ENCODE measurements at places on chromosomes 2 and 18.

DNA sequence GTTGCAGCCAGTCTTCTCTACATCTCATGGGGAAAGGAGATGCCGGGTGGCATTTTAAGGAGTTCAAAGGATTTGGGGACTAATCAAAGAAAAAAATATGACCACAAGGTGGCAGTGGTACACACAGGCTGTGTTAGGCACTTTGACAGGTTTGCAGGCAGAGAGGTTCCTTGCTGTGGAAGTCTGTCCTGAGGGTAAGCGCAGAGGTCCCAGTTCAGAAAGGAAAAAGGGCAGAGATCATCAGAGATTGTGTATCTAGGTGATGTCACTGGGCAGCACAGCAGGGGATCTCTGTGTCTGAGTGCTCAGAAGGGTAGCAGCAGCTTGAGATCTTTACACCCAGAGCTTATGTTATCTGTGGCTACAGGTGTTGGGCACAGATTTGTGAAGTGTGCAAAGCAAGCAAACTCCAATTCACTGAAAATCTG, 231.4 kb downstream of the LRRTM1 start:
- DNase-seq = peak; percentile 49

DNA sequence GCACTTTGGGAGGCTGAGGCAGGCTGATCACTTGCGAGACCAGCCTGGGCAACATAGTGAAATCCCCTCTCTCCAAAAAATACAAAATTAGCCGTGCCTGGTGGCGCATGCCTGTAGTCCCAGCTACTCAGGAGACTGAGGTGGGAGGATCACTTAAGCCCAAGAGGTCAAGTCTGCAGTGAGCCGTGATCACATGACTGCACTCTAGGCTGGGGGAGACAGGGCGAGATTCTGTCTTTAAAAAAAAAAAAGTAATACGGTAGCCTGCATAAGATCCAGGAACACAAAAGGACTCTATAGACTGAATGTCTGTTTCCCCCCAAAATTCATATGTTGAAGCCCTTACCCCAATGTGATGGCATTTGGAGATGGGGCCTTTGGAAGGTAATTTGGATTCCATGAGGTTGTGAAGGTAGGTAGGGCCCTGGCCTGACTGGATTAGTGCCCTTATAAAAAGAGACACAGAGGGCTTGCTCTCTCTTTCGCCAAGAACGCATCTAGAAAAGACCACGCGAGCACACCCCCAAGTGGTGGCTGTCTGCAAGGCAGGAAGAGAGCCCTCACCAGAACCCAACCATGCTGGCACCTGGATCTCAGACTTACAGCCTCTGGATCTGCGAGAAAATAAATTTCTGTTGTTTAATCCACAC, 17.0 kb downstream of the MBOAT2 start:
- DNase-seq = no peak

GRCh38 chr2:237217995-237218616, 132.4 kb downstream of the COPS8 start:
- no peak for DNase-seq

GRCh38 chr2:152564754-152565551, 152.3 kb downstream of the PRPF40A start:
- no peak for DNase-seq

DNA sequence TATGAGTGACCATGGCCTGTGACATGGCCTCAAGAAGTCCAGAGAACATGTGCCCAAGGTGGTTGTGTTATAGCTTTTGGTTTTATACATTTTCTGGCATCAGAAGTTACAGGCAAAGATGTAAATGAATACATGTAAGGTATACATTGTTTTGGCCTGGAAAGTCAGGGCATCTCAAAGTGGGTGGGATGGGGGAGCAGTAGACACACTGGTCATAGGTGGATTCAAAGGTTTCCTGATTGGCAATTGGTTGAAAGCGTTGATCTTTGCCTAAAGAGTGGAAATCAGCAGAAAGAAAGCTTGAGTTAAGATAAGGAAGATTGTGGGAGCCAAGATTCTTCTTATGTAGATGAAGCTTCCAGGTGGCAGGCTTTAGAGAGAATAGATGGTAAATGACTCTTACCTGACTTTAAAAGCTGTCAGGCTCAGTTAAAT, 62.1 kb upstream of the DYNAP start:
- no peak for DNase-seq

DNA sequence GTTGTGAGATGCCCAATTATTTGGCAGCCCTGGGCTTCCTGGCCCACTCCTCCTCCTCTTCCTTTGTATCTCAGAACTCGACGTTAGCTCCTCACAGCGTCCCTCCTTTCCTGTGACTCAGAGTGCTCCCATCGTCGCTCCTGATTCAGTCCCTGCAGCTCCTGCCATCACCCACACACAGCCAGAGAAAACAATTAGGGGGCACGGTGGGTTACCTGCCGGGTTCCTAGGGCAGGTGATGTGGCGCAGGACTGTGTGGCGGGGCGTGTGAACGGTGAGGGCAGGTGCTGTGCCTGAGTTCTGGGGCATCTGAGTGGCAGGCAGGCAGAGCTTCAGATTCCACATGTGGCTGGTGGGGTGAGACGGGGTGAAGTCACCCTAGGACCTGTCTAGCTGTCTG, 42.6 kb downstream of the GLI2 start:
- DNase-seq = no peak

- DNase-seq = no peak
These were observed 76.0 kb downstream of the OSBPL6 start for GRCh38 chr2:178270338-178270737.

DNA sequence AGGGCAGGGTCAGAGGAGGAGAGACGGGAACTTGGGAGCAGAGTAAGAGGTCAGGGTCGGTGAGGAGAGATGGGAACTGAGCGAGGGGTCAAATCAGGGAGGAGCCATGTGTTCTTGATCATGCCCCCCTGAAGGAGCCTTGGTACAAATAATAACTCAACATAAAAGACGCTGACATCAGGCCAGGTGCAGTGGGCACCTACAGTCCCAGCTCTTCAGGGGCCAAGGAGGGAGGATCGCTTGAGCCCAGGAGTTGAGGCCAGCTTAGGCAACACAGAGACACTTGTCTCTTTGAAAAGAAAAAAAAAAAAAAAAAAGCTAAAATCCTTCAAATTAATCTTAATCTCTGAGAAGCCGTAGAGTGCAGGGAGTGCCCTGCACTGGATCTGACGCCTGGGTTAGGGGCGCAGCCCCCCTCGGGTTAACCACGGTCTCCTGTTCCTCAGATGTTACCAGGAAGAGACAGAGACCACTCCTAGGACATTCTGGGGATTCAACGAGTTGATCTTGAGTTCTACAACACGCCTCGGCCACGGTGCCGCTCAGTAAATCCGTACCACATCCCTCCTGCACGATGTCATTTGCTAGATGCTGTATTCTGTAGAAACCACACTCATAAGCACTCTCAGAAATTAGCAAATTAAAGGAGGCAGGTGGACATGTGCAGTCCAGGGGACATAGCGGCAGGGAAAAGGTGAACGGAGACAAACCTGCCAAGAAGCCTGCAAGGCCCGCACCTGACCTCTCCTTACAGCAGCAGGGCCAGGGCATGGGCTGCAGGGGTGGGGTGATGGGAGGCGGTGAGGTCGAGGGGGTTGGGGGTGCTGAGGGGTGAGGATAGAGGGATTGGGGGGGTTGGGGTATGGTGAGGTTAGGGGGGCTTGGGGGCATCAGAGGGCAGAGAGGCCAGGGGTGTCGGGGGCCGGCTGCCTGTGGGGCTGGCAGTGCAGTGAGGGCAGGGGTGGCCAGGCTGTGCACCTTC, 29.2 kb downstream of the SLC66A2 start:
- no peak for DNase-seq

- no peak for DNase-seq
These were observed 46.8 kb downstream of the RPIA start for GRCh38 chr2:88738271-88738670.

DNA sequence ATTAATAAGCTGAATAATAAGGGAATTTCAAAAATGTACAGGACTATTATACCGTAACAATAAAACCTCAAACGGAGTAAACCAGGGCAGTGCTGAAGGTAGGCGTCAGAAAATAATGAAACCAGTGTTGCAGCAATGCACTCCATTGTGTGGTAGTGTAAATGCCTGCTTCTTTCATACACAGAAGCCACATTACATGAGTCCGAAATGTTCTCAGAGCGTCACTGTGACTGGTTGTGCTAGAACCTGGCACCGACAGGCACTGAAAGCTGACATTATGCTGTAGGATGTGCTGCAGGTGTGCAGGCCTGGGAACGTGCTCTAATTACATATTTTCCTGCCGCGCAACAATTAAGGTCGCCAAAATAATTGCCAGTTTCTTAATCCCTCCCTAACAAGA, 53.3 kb downstream of the ZEB2 start:
- DNase-seq = no peak

DNA sequence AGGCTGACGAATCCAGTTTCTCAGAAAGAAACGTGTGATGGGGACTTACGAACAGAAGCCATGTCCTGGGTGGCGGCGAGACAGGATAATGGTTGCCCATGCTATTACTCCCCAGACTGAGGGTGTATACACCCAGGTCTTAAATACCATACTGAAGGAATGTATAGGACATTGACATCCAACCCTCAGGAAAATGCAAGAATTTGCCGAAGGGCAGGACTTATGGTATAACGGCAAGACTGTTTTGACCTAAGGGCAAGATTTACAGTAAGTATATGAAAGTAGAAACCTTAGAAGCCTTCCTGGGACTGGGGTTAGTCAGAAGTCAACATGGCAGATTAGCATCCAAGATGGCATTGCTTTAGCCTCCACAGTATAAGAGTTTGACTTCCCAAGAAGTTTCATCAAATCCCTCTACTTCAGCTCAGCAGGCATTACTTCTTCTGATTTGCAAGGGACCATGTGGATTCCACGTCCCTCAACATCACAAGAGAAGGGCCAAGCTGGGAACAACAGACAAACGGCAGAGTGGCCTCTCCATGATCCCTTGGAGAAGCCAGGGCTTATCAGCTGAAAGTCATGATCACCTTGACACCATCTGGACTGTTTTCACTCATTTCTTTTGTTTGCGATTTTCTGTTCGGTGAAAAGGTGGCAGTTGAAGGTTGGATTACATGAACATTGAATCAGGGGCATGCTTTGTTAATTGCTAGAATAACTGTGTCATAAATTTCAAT, 21.1 kb downstream of the ST3GAL5 start:
- DNase-seq = no peak

- no peak for DNase-seq
These were observed 6.4 kb upstream of the PSD4 start for GRCh38 chr2:113167115-113167932.

DNA sequence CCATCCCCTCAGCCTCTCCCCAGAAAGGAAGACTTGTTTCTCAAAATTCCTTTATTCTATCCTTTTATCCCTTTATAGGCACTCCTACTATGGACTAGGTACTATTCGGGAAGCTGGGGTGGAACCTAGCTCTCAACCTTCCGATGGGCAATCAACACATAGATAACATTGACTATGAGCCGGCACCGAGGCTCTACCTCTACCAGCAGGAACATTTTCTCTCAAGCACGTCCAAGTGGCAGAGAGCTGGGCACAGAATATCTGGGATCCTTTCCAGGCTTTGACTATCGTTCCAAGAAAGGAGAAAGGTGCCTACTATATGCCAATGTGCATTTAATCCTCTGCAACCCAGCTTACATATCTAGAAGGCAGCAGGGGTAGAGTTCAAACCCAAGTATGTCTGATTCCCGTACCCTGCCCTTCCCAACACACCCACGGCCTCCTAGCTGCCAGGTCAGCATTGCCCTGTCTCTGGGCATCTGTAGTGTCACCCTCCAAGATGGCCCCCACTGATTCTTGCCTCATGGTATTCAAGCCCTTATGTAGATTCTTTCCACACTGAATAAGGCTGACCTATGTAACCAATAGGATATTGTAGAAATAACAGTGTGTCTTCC, 28.3 kb downstream of the TNS1 start:
- DNase-seq = no peak

GRCh38 chr2:16293398-16293797, 353.0 kb downstream of the MYCN start:
- no peak for DNase-seq

DNA sequence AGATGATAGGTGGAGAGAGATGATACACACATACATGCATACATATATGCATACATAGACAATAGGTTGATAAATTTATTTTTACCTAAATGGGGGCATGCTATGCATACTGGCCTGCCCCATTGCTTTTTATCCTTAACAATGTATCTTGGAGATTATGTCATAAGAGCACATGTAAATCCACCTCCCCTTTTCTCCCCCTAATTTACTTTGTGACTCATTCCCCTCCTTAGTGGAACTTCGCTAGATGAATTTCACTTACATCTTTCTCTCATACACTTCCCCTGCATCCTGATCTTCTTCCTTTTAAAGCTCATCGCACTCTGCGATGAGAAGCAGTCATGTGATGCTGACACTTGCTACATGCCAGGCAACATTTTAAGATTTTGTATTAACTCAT, 223.6 kb downstream of the C1D start:
- DNase-seq = no peak

- no peak for DNase-seq
These were observed 160.7 kb upstream of the SALL3 start for GRCh38 chr18:78818961-78819360.

- DNase-seq = no peak
These were observed 180.0 kb upstream of the MMADHC start for GRCh38 chr2:149767516-149767974.

DNA sequence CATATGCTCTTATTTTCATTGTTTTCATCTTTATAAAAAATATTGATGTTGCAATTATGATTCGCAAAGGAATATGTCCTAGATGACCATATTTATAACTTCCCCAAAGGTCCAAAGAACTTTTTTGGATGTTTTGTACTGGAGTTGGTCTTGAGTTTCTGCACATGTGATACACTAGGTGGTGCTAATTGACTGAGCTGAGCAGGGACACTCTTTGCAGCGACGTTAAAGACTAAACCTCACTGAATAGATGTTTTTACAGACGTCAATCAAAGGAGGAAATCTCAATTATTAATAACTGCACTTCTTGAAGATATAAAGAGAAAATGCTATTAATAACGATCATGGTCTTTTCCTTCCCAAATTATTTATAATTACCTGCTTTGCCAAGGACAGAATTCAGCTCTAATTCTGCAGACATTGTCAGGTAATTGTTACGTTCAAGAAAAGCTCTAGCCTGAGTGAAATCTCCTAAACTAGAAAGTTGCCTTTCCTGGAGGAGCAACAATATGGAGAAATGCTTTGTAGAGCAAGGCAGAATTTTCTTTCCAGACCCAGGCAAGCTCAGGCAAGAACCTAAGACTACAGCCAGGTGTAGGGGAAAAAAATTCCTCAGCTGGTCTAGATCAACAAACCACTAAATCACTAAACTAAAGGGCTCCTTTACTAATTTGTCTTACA, 119.3 kb upstream of the RBBP8 start:
- no peak for DNase-seq

DNA sequence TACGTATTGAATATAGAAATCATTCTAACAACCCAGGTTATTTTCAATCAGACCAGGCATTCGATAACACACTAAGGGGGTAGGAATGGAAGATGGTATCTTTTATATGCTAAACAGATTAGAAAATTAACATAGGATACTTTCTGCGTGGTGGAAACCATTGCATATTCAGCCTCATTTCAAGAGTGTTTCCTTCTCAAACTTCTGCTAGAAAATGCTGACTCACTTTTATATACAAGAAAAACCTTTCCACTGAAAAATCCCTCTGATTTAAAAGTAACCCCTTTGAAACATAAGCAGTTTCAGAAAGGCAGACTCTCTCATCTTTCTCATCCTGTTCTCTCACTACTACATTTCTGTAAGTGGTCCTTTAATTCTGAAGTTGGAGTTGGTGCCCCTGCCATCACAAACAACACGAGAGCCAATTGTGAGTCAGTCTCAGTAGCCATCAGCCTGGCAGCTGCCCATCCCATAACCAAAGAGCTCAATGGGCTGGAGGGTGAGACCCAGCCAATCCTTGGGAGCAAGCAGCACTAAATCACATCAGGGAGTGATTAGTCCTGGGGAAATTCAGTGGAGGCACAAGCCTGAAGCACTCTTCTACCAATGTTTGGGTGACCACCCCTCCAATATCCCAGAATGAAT, 343.1 kb downstream of the CELF4 start:
- no peak for DNase-seq

GRCh38 chr2:10345126-10345525, 42.4 kb downstream of the HPCAL1 start:
- DNase-seq = no peak

Data from HS-5 (cell line).